ENCODE measurements at places on chromosomes 12 and 14.

- DNase-seq: peak; percentile 40
These were observed 53.6 kb downstream of the ARF6 start for GRCh38 chr14:49946320-49947141.

- DNase-seq: peak; percentile 88
These were observed 244.4 kb downstream of the ZFP36L1 start for GRCh38 chr14:68548194-68549076.

- DNase-seq: no peak
These were observed 342.9 kb downstream of the PAWR start for GRCh38 chr12:79347866-79348265.

DNA sequence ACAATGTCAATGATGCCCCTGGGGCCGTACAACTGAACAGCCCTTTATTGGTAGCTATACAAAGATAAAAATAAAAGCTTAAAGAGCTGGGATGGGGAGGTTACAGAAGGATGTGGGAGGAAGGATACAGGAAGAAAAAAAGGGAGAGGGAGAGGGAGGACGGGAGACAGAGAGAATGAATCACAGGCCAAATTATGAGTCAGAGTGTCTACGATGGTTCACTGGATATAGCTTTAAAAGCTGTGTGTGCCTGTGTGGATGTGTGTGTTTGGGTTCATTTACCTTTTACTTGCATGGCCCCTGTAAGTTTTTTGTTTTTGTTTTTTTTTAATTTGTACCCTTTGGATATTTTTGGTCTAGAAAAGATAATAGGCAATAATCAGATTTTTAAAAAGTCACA is 111.9 kb downstream of the CCDC60 start:
- no peak for DNase-seq

GRCh38 chr12:131773582-131774221 is 54.5 kb upstream of the MMP17 start:
- DNase-seq: no peak

- DNase-seq: no peak
These were observed 113.4 kb upstream of the CPM start for GRCh38 chr12:69046363-69046762.

DNA sequence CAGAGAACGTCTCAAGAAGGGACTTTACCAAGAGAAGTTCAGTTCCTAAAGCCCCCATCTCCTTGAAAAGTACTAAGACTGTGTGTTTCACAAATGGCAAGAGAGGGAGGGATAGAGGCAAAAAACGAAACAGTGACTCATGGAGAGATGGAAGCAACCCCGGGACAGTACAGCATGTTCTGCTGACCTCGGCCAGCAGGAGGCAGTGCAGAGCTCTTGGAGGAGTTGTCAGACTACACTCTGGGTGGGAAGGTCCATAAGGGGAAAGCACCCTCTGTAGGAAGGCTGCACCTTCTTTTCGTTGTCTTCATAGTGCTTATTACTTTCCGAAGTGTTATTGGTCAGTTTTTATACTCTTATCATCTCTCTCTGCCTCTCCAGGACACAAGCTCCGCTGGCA is 525.2 kb upstream of the CCDC196 start:
- no peak for DNase-seq

GRCh38 chr12:52243856-52244614 is 11.0 kb downstream of the KRT7 start:
- peak; percentile 44 for DNase-seq

DNA sequence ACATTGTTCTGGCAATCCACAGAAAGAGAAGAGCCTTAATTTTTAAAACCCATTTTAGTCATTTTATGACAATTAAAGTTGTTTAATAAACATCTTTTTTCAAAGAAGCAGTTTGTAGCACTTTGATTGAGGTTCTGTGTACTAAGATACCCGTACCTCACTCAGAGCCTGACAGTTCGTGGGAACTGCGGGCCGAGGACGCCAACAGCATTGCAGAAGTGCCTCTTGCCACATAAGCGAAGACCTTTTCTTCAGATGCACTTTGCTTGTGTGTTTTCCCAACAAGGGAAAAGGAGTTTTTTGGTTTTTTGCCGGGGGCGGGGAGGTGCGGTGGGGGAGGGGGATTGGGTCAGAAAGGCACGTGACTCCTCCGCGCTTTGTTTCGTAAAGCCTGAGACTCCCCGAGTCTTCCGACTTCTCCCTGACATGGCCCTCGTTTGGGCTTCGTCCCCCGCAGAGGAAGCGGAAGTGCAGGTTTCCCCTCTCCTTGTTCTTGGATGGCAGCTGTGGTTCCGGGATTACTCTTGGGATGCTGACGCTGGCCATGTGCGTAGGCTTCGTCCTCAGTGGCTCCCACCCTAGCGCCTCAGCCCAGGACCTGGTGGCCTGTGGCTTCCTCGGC is 70.8 kb downstream of the WDR20 start:
- DNase-seq: peak; percentile 22

GRCh38 chr14:76486251-76486743 is 110.4 kb downstream of the ESRRB start:
- no peak for DNase-seq

DNA sequence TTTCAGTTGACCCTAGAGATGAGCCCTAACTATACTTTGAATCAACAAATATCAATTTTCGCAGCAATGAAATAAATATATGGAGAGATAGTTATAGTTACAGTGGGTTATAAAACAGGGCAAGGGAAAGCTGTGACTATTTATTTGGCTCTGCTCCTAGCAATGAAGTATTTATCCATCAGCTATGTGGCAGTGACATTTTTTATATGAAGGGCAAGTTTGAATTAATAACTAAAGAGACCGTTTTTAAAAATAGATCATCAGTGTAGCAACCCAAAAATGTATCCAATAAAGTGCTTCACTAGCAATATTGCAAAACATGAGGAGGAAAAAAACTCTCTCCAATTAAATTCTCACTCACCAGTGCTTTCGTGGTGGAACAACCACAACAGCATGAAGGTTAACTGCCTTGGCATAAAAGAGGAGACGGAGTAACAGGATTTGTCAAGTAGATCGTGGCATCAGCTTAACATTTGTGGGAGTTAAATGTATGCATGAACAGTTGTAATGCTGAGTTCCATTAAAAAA is 58.1 kb upstream of the NUDT4 start:
- no peak for DNase-seq

GRCh38 chr12:2057795-2058408 is 5.1 kb downstream of the CACNA1C start:
- DNase-seq: no peak

DNA sequence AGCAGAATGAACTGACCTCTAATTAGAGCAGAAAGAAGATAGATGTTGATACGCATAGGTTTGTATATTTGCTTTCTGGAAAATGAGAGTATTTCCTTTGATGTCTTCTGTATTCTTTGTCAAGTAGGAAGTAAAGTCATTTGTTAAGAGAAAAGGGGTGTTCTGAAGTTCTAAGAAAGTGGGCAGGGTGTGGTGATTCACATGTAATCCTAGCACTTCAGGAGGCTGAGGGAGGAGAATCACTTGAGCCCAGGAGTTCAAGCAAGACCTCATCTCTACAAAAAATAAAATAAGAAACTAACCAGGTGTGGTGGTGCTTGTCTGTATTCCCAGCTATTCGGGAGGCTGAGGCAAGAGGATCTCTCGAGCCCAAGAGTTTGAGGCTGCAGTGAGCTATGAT is 2.8 kb downstream of the RHNO1 start:
- DNase-seq: no peak

GRCh38 chr14:34989762-34990161 is 7.0 kb downstream of the SRP54 start:
- DNase-seq: no peak

GRCh38 chr12:124148481-124149273 is 146.2 kb upstream of the RFLNA start:
- no peak for DNase-seq

- no peak for DNase-seq
These were observed 19.4 kb downstream of the LPCAT3 start for GRCh38 chr12:6998715-6999451.

GRCh38 chr14:79333198-79333546 is 878.1 kb downstream of the DIO2 start:
- no peak for DNase-seq

GRCh38 chr12:64976131-64976530 is 145.0 kb downstream of the WIF1 start:
- DNase-seq: no peak

DNA sequence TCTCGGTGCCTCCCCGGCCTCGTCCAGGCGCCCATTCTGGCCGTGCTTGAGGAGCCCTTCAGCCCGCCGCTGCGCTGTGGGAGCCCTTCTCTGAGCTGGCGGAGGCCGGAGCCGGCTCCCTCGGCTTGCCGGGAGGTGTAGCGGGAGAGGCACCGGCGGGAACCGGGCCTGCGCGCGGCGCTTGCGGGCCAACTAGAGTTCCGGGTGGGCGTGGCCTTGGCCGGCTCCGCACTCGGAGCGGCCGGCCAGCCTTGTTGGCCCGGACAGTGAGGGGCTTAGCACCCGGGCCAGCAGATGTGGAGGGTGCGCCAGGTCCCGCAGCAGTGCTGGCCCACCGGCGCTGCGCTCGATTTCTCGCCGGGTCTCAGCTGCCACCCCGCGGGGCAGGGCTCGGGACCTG is 168.7 kb upstream of the RPL10L start:
- DNase-seq: no peak

- DNase-seq: no peak
These were observed 4.8 kb upstream of the PAX9 start for GRCh38 chr14:36656687-36657398.

DNA sequence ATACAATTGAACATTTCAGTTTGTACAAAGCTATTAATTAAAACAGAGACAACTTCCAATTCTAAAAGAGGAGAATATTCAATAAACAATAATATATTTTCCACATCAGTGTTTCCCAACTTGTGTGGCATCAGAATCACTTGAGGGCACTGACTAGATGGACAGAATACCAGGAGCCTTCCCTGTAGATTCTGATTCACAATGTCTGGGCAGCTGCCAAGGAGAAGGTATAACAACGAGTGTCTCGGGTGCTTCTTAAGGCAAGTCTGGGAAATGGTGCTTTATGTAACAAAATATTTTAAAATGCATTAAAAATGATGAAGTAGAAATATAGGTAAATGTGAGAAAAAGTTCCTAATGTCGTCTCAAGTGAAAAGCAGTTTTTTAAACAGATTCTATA is 26.2 kb downstream of the GALC start:
- no peak for DNase-seq

- DNase-seq: no peak
These were observed 8.7 kb downstream of the CCND2 start for GRCh38 chr12:4282103-4282891.

DNA sequence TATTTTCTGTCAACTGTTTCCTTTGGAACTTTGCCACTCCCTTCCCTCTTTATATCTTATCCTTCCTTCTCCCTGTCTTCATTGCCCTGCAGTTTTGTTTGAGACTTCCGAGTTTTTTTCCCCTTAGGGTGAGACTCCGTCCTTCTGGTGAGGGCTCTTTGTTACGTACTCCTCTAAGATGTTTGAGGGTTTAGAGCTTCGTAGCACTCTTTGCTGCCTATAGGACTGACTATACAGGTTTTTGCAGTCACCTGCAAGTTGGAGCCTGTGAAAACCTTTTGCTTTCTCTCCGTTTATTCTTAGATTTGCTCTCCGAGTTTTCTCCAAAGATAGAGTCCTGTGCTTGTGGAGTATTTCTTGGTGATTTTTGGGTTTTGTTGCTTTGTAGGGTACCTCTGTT is 41.7 kb upstream of the MYRFL start:
- DNase-seq: no peak

GRCh38 chr14:38868399-38869290 is 234.4 kb downstream of the SEC23A start:
- no peak for DNase-seq

- DNase-seq: peak; percentile 58
These were observed 28.6 kb upstream of the CEBPE start for GRCh38 chr14:23147676-23148075.

DNA sequence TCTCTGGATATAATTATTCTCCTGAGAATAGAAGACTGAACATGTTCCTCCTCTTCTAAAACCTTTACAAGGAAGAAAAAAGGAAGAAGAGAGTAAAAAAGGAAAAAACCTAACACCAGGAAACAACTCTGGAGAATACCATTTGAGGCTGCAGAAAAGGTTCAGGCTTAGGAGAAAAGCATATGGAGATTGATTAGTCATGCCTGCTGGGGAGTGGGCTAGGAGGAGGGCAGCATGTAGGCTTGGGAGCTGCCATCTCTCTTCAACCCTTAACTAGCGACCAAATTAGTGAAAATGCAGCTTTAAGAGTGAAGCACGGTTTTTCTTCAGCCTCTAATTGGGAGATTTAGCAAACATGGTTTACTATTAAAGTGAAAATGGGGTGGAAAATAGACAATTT is 273.0 kb upstream of the CRY1 start:
- no peak for DNase-seq

GRCh38 chr14:20294636-20295035 is 11.1 kb downstream of the TTC5 start:
- no peak for DNase-seq

DNA sequence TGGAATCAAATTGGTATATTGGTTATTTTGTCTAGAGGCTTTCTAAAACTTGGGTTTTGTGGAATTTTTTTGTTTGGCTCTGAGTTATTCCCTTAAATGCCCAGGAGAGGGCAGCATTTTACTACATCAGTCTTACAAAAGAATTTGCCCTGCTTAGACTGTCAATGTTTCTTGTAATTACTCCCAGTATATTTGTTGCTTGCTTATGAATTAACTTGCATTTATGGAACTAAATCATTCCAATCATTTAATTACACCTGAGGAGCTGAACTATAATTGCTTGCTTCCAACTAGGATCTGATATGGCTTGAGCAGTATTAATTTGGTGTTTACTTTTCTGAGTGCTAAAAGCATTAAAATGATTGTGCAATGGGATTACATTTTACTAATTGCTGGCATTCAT is 48.7 kb downstream of the MIPOL1 start:
- DNase-seq: no peak

DNA sequence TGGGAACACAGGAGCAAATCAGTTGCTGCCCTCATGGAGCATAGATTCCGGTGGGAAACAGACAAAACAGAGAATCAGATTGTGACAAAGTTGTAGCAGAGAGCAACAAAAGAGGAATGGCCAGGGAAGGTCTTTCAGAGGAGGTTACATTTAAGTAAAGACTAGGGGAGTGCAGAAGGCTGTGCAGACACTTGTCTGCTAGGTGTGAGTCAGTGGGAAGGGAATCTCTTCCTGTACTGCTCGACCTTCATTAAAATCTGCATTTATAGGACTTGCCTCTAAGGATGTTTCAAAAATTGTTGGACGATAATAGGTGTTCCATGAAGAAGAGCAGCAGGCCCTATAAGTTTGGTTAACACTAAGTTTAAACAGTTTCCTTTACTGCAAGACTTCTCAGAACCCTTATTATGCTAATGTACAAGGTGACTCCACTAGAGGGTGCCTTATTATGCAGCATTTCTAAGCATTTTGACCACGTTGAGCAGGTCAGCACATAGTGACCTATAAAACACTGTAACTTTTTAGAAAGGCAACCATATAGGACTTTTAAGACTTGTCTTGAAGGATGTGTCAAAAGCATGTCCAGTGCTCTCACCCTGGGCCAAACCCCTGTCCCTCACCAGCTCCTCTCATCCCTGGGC is 91.8 kb upstream of the RIC8B start:
- no peak for DNase-seq

- DNase-seq: no peak
These were observed 53.9 kb upstream of the ATP2A2 start for GRCh38 chr12:110227138-110227537.

GRCh38 chr14:92704821-92705220 is 43.6 kb downstream of the LGMN start:
- DNase-seq: no peak

- DNase-seq: no peak
These were observed 522.5 kb downstream of the RMST start for GRCh38 chr12:97984974-97985580.

GRCh38 chr14:35158951-35159653 is 36.8 kb downstream of the PRORP start:
- DNase-seq: no peak

- DNase-seq: peak; percentile 53
These were observed 1.4 kb downstream of the ATF1 start for GRCh38 chr12:50765095-50765911.

- DNase-seq: no peak
These were observed 28.1 kb downstream of the GIT2 start for GRCh38 chr12:109968032-109968420.

All from dorsolateral prefrontal cortex (tissue), 122 donors.